ENCODE measurements at places on chromosomes 7 and 10. TPM values are rescaled to one million over a fixed set of nuclear protein-coding genes. Genes with fewer than 3 reads are reported as not detected.

DNA sequence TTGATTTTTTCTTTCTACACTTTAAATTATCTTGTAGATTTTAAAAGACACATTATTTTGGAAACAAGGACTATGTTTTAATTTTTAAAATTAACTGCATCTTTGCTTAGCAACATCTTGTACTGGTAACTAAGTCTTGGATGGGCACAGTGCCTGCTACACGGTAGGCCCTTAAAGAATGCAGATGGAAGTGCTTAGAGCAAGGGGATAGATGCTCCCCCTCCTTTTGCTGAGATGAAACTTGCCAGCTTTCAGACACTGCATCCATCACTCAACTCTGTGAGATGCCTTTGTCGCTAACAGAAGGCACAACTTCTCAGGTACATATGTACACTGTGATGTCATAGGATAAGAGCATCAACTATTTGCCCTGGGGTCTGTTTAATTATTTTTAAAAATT is 103.9 kb downstream of the LRRC18 start:
- DNase-seq: no peak

DNA sequence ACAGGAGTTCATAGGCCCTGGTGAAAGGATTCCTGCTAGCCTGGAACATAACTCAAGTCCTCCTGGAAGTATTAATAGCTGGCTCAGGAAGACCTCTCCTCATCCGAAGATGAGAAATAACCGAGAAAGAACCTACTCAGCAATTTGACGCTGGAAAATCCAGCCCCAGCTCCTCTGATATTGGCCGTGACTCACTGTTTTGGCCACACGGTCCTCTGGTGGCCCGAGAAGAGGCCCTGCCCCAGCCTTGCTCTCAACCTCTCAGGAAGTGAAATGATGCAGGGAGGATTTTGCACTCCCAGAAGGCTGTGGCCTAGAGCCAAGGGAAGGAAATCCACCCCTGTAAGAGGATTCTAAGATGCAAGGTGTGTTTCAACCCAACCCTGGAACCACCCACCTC is 121.6 kb downstream of the MTPAP start:
- DNase-seq: no peak

Gene AZGP1
- total RNA-seq: 1.2 TPM

GRCh38 chr10:97254694-97255093 is 37.7 kb downstream of the ARHGAP19 start:
- no peak for DNase-seq

DNA sequence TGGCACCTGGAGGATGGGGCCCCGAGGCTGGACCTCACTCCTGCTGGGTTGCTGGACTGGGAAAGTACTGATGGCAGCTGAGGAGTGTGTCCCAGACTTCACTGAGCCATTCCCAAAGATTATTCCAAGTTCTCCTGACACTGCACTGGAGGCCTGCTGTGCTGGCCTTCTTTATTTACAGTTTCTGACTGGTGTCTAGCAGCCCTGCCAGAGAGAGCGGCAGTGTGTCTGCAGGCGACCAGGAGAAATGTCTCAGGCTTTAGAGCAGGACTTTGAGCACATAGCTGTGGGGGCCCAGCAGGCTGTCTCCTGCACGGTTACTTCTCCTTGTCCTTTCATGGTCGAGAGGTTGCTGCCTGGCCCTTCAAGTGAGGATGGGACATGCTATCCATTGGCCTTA is 16.1 kb downstream of the HTRA1 start:
- no peak for DNase-seq

GRCh38 chr7:135661311-135662122 is 797 bp upstream of the STMP1 start:
- no peak for DNase-seq

Gene OR2A1
- total RNA-seq: not detected

DNA sequence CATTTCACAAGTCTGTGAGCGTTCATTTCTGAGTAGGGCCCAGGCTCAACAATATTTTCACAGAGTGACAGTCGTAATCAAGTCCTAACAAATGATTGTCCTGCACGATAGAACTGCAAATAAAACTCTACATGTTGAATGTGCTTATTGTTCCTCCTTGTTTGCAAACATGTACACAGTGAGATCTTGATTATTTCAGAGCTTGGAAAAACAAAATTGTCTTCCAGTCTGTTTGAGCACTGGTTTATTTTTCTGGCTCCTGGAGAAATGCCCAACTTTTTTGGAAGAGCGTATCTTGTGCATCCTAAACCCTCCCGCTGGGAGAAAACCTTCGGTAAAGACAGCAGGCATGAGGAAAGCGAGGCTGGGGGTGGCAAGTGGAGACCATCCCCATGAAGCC is 91.1 kb downstream of the TEX36 start:
- DNase-seq: no peak

DNA sequence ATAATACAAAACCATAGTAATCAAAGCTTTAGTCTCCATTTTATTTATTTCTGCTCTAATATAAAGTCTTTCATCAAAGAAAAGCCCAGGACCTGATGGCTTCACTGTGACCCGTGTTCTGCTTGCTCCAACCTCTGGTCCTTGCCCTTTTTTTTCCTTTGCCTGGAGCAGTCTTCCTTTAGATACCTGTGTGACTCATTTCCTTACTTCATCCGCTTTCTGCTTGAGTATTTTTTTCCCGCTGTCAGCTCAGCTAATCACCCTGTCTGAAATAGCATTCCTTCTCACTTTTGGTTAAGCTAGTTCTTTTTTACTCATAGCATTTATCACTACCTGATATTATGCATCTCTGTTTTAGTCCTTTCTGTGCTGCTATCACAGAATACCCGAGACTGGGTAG is 194.8 kb downstream of the ABCA13 start:
- no peak for DNase-seq

DNA sequence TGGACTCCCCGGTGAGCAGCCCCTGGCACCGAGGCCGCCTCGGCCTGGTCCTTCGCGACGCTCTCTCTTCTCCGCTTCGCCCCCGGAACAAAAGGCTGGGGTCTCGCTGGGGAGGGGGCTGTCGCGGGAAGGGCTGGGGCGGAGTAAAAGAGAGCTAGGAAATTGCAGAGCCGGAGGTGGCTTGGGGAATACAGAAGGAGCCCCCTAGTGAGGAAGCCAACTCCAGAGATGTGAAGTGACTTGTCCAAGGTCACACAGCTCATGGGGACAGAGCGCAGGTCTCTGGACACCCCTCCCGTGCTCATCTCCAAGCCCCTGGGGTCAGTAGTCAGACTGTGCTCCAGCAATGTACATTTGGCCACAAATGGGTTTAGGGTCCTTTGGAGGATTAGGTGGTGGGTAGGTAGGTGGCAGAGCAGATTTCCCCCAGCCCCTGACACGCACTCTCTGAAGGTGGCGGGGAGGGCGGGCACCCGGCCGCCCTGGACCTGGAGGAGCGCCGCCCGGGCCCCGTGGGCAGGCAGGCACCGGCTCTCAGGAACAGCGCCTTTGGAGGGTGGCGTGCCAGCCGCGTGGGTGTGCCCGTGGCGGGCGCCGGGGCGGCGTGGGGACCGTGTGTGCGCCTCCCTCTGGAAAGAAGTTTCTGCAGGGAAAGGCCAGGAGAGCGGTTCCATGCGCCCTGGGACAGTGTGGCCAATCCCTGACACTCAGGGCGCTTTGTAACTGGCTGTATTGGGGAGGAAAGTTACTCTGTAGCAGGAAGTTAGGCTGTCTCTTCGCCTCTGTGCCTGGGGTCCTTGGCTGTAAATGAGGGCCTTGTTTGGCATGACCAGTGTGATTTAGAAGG is 910 bp downstream of the WIPF3 start:
- no peak for DNase-seq

DNA sequence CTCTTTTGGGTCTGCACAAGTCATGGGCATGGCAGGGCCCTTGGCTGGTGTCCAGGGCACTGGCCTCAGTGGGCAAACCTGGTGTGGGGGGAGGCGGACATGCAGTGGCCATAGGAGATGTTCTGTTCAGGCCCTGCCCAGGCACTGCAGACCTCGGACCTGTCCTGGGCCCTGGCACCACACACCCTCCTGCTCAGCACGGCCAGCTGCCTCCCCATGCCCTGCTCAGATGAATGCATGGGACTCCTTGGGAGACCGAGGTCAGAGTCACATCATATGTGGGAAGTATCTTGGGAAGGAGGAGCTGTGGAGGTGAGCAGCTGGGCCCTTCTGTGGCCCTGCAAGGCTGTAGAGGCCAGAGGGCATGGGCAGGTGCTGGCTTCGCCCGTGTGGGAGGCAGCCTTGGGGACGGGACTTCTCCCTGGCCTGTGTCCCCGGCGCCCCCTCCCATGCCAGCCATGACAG is 130.8 kb downstream of the VIPR2 start:
- DNase-seq: no peak

Gene TAS2R5
- total RNA-seq: 0.90 TPM

- DNase-seq: no peak
These were observed 49.0 kb downstream of the NDUFB2 start for GRCh38 chr7:140745266-140746058.

DNA sequence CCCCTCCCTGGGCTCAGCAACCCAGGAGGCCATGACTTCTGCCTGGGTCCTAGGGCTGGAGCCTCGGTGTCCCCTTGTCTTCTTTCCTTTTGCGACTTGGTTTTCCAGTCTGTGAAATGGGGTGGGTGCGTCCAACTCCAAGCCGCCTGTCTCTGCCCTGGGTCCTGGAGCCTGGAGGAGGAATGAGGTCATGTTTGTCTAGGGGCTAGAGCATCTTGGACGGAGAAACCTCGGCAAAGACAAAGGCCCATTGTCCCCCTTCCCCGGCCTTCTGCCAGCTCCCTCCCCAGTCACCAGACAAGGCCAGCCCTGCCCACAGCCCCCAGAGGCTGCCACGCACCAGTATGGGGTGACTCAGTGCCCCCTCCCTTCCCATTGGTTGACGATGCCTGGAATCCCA is 39.8 kb upstream of the ELN start:
- DNase-seq: no peak

GRCh38 chr10:24951201-24952142 is 934 bp downstream of the PRTFDC1 start:
- DNase-seq: no peak

DNA sequence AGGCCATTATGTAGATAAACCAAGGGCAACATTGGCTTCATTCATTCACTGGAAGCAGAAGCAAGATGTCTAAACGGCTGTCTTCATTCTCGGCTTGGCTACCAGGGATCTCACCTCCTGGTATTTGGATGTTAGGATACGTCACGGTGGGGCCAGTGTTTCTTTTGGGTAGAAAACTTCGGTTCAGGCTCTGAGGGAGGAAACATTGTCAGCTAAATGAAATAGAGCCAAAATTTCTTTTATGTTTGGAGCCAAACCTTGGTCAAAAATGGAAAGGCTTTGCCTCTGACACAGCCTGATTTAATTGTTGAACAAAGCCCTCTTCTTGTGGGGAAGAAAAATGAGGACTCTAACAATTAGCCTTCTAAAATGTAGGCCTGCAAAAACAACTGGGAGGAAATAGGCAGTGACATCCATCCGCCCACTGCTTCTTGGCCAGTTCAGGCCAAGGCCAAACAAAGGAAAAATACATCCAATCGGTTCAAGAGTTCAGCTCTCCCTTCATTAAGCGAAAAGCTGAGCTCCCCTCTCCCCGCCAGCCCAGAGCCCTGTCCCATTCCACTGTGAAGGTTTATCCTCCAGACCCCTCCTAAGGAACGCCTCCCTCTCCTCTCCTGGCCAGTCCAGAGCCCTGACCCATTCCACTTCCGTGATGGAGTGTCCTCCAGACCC is 44.4 kb downstream of the PFKFB3 start:
- no peak for DNase-seq

Gene FAM237B
- not detected for total RNA-seq

- DNase-seq: no peak
These were observed 104.7 kb downstream of the TMEM178B start for GRCh38 chr7:141178486-141179135.

DNA sequence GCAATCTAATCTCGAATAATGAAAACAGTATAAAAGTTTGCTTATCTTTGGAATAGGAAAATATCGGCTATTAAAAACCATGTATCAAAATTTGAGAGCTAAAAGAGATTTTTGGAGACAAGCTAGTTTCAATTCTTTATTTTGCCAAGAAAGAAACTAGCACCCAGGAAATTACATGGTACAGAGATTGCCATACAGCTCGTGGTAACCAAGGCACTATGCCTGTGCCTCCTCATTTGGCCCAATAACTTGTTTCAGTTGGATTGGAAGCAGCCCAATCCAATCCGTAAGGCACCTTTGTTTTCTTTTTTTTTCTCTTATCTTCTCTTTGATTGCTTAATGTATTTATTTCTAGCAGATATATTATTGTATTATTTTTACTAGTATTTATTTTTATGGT is 55.0 kb downstream of the GNAI1 start:
- DNase-seq: no peak

DNA sequence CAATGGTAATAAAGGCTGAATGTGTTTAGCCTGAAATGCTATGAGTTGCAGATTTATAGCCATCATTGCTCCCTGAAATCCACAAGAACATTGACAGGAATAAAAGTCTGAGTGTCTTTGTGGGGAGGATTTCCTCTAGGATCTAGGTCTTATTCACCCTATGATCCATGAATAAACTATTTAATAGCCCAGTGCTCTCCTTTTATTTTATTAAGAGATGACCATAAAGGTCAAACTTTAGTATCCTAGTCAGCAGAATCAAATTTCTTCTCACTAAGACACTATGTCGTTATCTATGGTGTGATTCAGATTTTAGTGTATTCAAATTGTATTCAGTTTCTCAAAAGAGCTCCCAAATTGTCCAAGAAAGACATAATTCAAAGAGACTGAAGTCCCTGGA is 67.8 kb upstream of the AKR1E2 start:
- no peak for DNase-seq

- DNase-seq: no peak
These were observed 121.6 kb downstream of the OAT start for GRCh38 chr10:124296813-124297788.

Gene RNLS
- total RNA-seq: 6.3 TPM

DNA sequence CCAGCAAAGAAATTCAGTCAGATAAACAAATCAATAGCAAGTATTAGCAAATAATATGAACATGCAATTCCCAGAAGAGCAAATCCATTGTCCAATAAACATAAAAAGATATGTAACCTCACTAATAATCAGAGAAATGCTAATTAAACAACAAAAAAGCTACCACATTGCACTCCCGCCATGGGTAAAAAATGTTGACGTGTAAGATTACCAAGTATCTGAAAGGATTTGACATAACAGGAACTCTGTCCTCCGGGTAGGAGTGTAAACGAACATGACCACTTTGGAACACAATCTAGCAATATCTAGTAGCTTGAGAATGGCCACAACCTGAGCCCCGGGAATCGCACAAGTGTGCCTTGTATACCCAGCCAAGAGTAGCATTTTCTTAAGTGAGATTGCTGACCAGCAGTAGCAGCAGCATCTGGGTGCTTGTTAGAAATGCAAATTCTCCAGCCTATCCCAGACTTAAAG is 31.6 kb downstream of the DYDC1 start:
- DNase-seq: no peak

GRCh38 chr7:69800495-69800894 is 202.2 kb downstream of the AUTS2 start:
- DNase-seq: no peak

Gene SPDYE11
- not detected for total RNA-seq

DNA sequence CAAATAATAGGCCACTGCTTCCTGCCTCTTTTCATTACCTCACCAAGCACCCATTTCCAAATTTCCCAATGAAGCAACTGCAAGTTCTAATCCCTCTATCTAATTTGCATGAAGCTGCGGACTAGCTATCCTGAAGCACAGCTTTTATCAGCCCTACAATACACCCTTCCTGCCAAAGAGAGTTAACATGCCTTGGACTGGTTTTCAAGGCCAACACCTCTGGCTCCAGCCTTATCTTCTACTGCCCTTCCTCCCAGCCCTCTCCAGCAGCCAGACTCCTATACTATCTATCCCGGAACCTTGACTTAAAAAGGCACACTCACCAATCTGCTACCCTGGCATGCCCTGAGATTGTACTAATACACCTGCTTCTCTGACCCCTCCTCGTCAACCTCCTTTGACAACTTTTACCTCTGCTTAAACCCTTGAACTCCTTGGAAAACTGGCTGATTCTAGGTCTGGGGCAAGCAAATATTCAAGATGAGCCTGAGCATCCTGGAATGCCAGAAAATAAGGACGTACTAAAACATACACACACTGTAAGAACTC is 73.4 kb downstream of the SGMS1 start:
- no peak for DNase-seq

Measured in posterior vena cava (tissue), 2 donors.